ENCODE measurements at places on chromosomes 11 and 22.

GRCh38 chr11:125176866-125177265 is 12.3 kb downstream of the PKNOX2 start:
- no peak for DNase-seq

DNA sequence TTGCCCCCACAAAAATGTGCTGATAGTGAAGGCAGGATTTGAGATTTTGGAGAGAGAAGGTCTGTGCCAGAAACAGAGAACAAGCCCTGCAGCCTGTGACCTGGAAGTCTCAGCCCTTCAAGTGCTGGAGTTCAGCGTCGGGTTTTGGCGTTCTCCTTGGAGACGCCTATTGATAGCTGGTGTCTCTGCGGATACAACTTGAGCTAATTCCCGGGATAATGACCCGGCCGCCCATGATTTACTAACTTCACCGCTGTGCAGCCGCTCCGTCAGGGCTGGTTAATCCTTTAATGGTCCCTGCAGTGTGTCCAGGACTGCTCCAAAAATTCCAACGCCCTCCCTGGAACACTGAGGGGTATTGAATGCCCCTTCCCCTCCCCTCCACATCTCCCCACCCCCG is 76.6 kb downstream of the WT1 start:
- DNase-seq: no peak

GRCh38 chr11:15985127-15985859 is 371.1 kb downstream of the SOX6 start:
- DNase-seq: no peak

GRCh38 chr11:117907276-117908108 is 21.7 kb downstream of the TMPRSS13 start:
- peak; percentile 32 for DNase-seq

GRCh38 chr11:131038597-131038996 is 122.3 kb upstream of the SNX19 start:
- no peak for DNase-seq

DNA sequence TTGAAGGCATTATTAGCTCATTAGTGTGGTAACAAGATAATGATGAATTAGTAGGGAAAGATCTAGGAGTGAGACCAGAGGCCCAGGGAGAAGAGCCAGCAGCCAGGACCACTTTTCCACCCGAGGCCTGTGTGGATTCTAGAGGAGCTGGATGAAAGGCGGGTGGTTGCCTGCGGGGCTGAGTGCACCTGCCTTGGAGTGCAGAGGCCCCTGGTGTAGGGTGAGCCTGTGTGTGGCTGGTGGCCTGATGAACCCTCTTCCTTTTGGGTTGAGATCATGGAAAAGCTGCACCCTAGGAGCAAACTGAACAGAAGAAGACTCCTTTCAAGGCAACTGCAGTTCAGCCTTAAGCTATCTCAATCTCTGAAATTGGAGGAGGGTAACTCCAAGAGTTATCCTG is 5.9 kb upstream of the TP53AIP1 start:
- DNase-seq: no peak

DNA sequence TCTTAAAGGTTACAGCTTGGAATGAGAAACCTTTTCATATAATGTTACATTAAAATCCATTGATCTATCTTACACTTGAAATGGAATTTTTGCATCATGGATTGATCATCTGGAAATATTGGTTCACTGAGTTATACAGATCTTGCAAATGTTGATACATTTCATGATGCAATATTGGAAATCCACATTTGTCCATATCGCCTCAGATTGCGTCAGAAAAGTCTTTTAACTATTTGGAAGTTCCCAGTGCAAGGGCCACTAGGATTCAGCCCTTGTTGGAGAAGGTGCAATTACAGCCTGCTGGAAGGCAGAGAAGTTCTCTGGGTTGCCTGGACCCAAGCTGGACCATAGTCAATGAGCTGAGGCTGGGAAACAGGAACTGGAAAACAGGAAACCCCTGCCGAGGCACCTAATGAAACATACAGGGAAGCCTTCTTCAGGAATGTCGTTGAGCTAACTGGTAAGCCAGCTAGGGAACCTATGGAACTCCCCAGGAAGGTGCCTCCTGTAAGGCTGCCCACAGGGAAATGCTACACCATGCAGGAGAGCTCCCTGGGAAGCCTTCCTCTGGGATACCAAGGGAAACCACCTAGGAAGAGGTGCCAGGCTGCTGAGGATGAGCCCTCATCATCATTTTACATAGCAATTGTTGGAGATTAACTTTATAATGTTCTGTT is 600.4 kb upstream of the CADM1 start:
- DNase-seq: no peak

GRCh38 chr11:8100158-8100557 is 19.1 kb downstream of the TUB start:
- no peak for DNase-seq

GRCh38 chr11:101912823-101913284 is 2.0 kb upstream of the CEP126 start:
- DNase-seq: no peak

DNA sequence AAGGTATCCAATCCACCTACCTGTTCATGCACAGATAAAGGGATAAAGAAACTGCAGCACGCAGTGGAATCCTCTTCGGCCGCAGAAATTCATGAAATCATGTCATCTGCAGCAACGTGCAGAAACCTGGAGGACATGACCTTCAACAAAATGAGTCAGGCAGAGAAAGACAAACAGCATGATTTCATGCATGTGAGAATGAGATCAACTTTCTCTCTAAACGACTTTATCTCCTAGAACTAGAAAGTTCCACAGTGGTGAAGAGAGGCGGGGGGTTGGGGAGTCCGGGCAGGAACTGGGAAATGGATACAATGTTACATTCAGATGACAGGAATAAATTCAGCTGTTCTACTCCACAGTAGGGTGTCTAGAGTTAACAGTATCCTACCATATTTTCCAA is 9.9 kb downstream of the RGL4 start:
- DNase-seq: no peak

GRCh38 chr11:103631841-103632240 is 404.6 kb upstream of the DDI1 start:
- no peak for DNase-seq

- DNase-seq: no peak
Observed at GRCh38 chr11:85406841-85407240, 220.3 kb downstream of the DLG2 start.

DNA sequence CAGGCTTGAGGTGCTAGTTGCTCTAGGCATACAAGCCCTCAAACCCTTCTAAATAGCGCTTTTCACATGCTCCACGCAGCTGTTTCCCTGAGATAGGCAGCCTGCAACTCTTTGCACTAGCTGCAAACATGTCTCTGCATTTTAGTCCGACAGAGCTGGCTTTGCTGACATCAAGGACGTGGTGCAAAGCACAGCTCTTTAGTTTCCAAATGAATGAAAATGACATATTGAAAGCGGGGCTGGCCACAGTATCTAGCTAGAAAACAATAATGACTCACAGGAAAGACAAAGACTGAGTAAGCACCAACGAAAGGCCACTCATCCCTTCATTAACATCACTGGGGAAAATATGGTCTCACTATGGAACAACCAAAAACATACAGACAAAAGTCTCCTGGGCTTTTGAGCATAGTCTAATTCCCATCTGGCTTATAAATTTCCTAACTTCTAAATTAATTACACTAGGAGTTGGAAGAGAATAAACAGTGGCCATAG is 15.3 kb upstream of the ZC3H12C start:
- DNase-seq: peak; percentile 7

DNA sequence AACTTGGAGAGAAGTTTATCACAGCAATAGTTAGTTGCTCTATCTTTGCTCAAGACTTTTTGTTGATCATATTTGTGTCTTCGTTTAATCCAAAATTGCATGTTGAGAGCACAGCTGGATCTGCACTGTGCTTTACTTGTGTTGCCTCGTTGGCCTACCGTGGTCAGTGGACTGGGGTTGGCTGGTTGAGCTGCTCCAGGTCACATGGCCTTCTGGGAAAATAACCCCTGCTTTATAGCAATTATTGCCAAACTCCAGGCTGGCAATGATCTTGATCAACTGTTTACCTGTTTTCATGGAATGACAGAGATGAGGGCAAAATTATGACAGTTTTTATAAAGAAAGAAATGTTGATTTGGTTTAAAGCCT is 5.7 kb upstream of the PLET1 start:
- DNase-seq: no peak

Data from stimulated activated CD4-positive, alpha-beta T cell treated with anti-CD3 and anti-CD28 coated beads, Interleukin-12 subunit alpha, Interleukin-12 subunit beta, amount 100 ng/mL, for 48 hours (primary cell).